ENCODE measurements at places on chromosomes 12 and 14.

- DNase-seq, result no peak
These were observed 2.8 kb upstream of the AJUBA start for GRCh38 chr14:22984959-22985658.

- no peak for DNase-seq
These were observed 13.8 kb downstream of the NGDN start for GRCh38 chr14:23483236-23483854.

- DNase-seq, result no peak
These were observed 16.8 kb upstream of the ITPK1 start for GRCh38 chr14:93132472-93133065.

DNA sequence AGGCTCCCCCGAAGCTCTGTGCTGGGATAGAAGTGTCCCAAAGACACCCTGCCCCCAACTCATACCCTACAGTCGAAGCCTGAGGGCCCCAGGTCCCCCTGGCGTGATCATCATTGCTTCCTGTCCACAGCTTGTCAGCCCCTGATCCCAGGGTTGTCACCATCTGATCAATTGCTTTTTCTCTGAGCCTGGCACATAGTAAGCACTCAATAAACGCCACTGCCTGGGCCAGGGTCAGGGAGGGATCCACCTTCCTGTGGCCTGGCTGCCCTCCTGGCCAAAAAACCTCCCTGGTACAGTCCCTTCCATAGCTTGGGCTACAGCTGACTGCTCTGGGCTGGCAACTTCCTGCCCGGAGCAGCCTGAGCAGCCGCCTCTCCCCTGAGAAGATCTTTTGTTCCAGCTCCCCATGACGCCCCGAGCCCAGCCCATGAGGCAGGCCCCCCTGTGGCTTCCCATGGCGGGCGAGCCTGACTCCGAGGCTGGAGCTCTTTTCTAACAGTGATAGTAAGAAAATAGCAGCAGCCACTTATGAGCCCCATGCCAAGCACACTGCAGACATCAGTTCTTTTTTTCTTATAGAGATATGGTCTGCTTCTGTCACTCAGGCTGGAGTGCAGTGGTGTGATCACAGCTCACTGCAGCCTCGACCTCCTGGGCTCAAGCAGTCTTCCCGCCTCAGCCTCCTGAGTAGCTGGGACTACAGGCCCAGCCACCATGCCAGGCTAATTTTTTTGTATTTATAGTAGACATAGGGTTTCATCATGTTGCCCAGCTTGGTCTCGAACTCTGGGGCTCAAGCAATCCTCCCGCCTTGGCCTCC lies 6.5 kb downstream of the SH2B3 start:
- DNase-seq, result no peak

GRCh38 chr12:126558810-126559209 lies 1493.6 kb downstream of the AACS start:
- no peak for DNase-seq

GRCh38 chr14:102929241-102930137 lies 7.0 kb downstream of the AMN start:
- DNase-seq, result no peak

DNA sequence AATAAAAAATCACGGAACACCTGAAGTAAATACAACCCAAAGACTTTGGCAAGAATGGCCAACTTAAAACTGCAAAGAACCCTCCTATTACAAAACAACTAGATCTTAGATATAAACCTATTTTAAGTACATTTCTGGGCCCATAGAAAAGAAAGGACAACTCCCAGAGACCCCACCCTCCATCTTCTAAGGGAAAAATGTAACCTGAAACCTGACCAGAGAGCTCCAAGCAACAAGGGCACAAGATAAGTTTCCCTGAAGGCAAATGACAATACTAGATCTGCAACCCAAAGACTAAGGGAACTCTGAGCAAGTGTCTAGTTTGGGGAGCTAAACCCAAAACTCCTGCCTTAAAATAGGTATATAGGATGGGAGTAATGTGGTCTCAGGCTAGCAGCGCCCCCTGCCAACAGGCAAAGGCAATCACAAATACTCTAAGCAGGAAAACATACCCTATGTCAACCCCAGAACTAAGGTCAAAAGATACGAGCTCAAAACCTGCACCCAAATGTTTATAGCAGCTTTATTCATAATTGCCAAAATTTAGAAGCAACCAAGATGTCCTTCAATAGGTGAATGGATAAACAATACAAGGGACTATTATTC lies 218.9 kb downstream of the ITPR2 start:
- no peak for DNase-seq

DNA sequence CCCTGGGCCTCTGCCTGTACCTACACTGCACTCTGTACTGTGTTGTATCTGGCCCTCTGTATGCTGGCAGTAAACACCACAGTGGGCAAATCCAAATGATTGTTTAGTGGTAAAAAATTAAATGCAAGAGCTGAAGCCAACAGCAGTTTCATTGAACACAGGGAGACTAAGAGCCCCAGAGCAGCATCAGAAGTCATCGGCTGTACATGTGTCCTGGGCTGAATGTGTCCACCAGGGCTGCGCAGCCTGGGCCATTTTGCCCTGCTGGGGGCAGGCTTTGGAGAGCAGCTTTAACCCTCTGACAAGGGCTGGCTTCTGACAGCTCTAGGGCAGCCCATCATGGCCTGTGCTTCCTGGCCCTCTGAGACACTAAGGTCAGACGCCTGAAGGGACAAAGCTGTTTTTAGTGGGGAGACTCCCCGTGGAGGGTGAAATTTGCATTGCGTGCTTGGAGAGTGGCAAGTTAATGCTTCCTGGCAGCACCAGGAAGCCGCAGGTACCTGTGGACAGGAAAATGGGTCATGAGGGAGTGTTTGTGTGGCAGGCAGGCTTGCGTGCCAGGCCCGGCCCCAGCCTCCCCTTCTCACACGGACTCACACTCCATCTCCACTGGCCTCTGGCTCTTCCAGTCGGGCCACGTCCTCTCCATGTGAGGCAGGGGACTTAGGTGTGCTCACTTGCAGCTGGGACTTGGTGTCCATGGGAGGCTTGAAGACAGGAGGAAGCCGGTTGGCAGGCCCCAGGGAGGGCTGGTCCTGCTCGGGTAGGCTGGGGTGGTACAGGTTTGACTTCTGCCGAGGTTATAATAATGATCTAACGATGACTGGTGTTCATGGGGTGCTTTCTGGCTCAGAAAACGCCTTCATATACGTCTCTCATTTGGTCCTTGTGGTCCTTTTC lies 150.1 kb downstream of the TSPAN9 start:
- no peak for DNase-seq

DNA sequence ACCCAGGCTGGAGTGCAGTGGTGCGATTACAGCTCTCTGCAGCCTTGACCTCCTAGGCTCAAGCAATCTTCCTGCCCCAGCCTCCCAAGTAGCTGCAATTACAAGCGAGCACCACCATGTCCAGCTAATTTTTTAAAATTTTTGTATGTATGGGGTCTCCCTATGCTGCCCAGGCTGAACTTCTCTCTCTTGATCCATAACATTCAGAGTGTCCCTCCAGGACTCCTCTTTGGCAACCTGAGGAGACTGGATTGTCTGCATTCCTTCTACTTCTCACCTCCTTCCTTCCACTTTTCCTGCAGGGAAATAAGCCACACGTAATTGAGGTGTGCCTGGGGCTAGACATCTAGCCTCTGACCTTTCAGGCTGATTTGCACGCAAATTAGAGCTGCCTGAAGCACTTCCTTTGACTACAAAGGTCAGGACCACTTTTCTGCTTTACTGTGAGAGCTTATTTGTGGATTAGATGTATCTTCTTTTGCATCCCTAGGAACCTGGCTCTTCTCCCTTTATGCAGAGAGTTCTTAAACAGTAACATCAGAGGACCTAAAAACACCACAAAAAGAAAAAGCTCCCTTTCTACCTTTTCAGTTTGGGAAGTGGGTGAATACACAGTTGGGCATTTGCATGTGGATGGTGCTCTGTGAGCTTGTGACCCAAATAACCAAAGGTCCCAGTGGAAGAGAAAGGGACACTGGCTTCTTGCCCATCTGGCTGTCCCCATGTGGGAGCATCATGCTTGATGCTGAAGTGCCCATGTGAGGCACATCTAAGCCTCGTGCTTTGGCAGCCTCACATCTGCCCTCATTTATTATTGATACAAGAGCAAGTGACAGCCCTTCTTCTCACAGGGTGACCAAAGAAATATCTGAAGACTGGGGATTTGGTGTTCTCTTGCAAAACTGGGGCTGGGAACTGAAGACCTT lies 33.5 kb downstream of the PYGL start:
- DNase-seq, result no peak

DNA sequence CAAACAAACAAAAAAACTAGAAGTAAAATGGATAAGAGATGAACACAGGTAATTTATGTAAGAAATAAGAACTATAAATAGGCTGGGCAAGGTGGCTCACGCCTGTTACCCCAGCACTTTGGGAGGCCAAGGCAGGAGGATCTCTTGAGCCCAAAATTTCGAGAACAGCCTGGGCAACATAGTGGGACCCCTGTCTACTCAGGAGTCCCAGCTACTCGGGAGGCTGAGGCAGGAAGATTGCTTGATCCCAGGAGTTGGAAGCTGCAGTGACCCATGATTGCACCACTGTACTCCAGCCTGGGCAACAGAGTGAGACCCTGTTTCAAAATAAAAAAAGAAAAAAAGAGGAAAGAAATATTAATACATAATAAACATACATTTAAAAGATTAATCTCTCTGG lies 22.7 kb upstream of the ABCD4 start:
- DNase-seq, result no peak

- no peak for DNase-seq
These were observed 86.9 kb downstream of the AVPR1A start for GRCh38 chr12:63064080-63064479.

DNA sequence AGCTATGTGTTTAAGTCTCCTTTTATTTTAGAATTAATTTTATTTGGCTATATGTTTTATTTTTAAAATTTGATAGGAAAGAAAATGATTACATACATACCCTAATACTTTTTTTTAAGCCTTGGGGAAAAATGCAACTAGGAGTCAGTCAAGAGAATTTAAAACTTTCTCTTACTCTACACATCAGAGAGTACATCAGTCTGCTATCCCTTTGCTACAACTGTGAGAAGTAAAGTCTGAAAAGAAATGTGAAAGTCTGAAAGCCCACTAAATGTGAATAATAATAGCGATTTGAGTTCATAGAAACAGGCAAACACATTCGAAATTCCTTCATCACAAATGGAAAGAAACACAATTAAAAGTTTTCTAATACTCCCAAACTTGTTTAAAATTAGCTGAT lies 95.0 kb downstream of the PTPRQ start:
- no peak for DNase-seq

- DNase-seq, result no peak
These were observed 42.1 kb downstream of the CCDC85C start for GRCh38 chr14:99561864-99562263.

DNA sequence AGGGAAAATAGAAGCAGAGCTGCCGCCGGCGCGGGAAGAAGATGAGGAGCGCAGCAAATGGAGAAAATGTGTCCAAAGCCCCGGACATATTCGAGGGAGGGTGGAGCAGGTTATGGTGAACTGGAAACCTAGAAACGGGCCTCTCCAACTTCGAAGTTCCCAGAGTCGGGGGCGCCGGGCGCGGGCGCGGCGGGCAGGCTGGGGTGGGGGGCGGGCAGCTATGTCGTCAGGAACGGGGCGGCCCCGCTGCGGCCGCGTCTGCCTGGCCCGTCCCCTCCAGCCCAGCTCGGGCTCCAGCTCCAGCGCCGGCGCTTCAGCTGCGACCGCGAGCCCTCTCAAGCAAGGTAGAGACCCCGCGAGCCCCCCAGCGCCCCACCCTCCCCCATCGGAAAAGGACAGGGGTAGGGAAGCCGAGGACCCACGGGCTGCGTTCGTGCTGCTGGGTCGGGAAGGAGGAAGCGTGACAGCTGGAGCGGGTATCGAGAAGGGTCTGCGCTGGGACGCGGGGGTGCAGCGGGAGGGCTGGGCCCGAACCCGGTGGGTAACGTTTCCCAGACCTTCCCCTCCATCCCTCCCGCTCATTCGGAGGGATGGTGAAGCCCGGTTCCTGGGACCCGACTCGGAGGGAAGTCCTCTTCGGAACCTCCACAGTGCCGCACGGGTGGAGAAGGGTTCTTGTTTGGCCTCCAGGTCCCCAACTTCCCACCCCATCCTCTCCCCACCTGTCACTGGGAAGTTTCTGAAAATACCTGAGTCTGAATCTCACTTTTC lies 1.0 kb downstream of the DGKA start:
- peak; percentile 19 for DNase-seq

- DNase-seq, result no peak
These were observed 117.2 kb downstream of the NUAK1 start for GRCh38 chr12:106021516-106021915.

GRCh38 chr12:107581619-107582015 lies 104.0 kb upstream of the PWP1 start:
- DNase-seq, result no peak

DNA sequence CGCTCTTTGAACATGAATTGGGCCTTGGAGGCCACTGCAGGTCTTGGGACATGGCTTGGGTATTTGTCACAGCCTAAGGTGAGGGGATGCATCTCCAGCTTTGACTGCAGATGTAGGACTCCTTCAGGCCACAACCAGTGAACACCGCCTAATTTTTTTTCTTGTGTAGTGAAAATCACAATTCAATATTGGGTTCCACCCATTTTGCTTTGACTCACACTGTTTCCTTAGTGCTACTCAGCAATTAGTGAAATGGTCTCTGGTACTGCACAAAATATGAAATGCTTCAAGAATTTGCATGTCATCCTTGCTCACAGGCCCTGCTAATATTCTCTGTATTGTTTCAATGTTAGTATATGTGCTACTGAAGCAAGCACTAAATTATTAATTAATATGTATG lies 12.5 kb downstream of the TMEM253 start:
- DNase-seq, result no peak

GRCh38 chr12:74897425-74898211 lies 312.0 kb downstream of the KCNC2 start:
- no peak for DNase-seq

GRCh38 chr12:113216027-113216426 lies 5.2 kb upstream of the TPCN1 start:
- DNase-seq, result no peak

DNA sequence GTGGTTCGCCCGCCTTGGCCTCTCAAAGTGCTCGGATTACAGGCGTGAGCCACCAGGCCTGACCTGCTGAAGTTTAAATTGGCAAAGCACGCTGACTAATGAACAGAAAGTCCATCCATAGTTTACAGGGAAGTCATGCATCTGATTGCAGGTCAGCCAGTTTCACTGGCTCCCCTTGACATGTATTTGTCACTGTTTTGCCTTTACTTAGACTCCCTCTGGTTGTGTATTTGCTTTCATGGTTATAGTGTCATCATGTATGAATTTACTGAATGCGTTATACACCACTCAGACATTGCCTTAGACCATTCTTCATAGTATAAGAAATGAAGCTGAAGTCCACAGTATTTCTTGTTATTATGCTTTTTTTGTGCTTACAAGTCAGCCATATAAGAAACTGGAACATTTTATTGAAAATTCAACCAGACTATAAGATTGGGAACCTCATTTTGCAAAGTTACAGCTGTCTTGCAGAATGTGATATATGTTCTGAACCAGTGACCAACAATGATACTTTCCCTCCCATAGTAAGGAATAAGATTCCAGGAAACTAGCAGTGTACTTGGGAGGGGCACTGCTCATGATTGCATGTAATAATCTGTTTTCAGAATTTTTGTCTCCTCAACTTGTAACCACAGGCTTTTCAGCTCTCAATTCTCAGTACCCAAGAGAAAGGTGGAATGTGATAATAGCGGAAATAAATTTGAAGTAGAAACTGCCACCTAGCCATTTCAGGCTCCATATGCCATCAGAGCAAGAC lies 51.9 kb upstream of the ATF7IP start:
- no peak for DNase-seq

- DNase-seq, result no peak
These were observed 273.9 kb downstream of the TMEM132D start for GRCh38 chr12:129629901-129630300.

Data from T follicular helper cell (primary cell).